Uterus (tissue), 4 donors: ENCODE measurements at places on chromosomes 12 and 14. TPM values are rescaled to one million over a fixed set of nuclear protein-coding genes. Genes with fewer than 3 reads are reported as not detected.
A peak's percentile ranks its signal among the peaks of the same experiment; 100 is the strongest.

Gene OTOGL
- 0.26 TPM for total RNA-seq

- H3K36me3 ChIP-seq, result no peaks in the 10 kb centered on the region
- H3K4me3 ChIP-seq, result no peak overlapping the region
- no peaks in the 10 kb centered on the region for H3K4me1 ChIP-seq
- DNase-seq, result no peak
Observed at GRCh38 chr12:106436164-106436563, 78.6 kb downstream of the POLR3B start.

DNA sequence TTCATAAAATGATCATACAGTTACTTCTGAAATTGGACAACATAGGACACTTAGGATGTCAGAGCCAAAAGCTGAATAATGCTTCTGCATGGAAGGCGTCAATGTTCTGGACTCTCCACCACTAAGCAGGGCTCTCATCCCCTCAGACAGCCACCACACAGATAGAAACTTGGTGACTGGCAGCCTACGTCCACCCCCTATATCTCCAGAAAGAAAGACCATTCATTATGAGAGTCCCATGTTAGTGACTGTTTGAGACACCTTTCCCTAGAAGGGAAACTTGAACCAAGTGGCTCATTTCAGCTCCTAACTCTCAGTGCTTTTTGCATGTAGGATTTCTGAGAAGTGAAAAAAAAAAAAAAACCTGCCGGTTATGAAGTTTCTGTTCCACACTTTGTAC is 251.0 kb upstream of the FKBP4 start:
- no peak for DNase-seq
- H3K36me3 ChIP-seq, result no peaks in the 10 kb centered on the region
- no peak overlapping the region for H3K4me3 ChIP-seq
- H3K27me3 ChIP-seq, result no peaks in the 10 kb centered on the region
- H3K27ac ChIP-seq, result no peak overlapping the region
- H3K4me1 ChIP-seq, result no peaks in the 10 kb centered on the region

DNA sequence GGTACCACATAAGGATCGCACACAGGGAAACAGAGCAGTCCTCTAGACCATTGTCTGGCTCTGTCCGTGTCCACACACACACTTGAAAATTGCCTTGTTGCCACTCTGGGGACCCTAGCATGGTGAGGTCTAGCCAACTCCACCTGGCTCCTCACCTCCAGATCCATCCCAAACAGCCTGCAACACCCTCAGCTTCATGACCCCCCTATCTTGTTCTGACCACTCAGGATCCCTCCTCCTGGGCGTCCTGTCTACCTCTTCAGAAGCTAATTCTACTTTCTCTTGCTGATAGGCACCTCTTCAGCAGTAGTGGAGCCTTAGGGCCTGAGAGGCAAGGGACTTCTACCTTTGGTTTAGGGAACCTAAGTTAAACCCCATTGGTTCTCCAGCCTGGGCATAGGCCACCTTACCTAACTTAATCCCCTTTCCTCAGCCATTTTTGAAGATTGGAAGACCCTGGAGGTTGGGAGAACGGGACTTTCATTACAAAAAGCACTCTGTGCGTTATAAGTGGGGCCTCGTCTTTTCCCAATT is 697 bp upstream of the HOXC5 start:
- no peak overlapping the region for H3K4me3 ChIP-seq
- no peak overlapping the region for H3K27ac ChIP-seq
- H3K4me1 ChIP-seq, result no peaks in the 10 kb centered on the region
- DNase-seq, result no peak
- H3K27me3 ChIP-seq, result peaks cover 8% of the 10 kb centered on the region
- H3K36me3 ChIP-seq, result no peaks in the 10 kb centered on the region

DNA sequence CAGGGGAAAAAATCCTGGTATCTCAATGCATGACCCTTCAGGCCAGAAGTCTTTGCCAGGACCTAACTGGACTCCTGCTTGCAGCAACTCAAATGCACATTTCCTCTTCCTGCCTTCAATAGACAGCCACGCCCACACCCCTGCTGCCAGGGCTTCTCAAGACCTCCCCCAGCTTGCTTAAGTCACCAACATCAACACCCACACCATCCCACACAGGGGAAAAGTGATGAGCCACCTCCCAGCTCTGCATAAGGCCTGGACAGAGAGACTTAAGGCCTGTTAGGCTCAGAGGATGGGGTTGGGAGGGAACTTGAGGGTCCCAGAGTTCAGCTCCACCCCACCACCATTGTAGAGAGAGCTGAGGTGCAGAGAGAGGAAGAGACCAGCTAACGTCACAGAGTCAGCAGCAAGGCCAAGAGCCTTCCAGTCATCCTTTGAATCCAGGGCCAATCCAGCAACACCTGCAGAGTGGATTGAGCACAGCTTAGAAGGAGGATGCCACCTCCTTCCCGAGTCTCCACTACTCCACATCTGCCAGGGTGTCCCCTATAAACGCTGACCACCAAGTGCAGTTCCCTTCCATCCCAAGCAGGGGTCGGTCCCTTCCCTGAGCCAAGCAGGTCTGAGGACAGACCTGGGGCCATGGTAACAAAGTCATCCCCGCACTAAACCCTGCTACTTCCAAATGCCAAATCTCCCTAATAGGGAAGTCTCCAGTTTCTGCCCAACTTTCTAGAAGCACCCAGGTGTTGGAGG is 50.0 kb downstream of the KDM2B start:
- no peak overlapping the region for H3K4me3 ChIP-seq
- no peaks in the 10 kb centered on the region for H3K27me3 ChIP-seq
- H3K36me3 ChIP-seq, result no peaks in the 10 kb centered on the region
- DNase-seq, result peak; percentile 73
- peaks cover 3% of the 10 kb centered on the region for H3K4me1 ChIP-seq
- peak overlapping the region; percentile 59 for H3K27ac ChIP-seq

DNA sequence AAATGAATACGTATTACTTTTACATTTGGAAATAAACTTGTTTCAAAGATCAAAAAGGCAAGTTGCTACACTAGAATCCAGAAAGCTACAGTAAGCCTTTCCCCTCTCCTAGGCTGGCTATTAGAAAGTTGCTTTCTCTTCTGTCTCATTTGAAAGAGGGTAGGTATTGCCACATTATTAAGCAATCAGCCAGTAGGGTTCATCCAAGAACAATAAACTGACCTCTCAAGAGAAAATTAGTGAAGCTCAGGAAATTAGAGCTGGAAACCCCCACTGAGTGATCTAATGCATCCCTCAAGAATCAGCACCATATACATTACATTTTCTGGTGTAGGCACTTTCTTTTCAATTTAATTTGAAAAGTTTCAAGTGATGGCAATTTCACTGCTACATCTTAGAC is 4.5 kb upstream of the TMEM233 start:
- no peaks in the 10 kb centered on the region for H3K27me3 ChIP-seq
- H3K36me3 ChIP-seq, result no peaks in the 10 kb centered on the region
- no peak for DNase-seq
- no peaks in the 10 kb centered on the region for H3K4me1 ChIP-seq
- H3K27ac ChIP-seq, result no peak overlapping the region
- H3K4me3 ChIP-seq, result no peak overlapping the region

- DNase-seq, result peak; percentile 94
- no peaks in the 10 kb centered on the region for H3K27me3 ChIP-seq
- peak overlapping the region; percentile 96 for H3K27ac ChIP-seq
- no peaks in the 10 kb centered on the region for H3K36me3 ChIP-seq
Observed at GRCh38 chr14:55107766-55108554, 21.1 kb upstream of the LGALS3 start.

- no peaks in the 10 kb centered on the region for H3K27me3 ChIP-seq
- DNase-seq, result no peak
- H3K36me3 ChIP-seq, result no peaks in the 10 kb centered on the region
Observed at GRCh38 chr14:68666899-68667298, 126.0 kb downstream of the ZFP36L1 start.

DNA sequence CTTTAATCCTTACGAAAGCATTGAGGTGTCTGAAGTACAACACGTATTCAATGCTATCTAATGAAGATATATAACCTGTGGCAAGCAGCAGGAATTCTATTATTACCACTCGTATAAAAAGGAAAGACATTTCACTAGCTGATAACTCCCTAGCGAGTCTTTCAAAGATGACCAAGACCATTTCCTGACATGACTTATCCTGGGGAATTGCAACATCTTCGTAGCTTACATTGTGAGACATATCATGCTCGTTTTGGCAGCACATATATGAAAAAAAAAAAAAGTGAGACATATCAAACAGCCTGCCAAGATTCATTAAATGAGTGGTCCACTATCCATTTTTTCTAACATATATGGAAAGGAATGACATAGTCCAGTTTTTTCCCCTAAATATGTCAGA is 337.0 kb downstream of the FSCB start:
- no peak overlapping the region for H3K27ac ChIP-seq
- no peak overlapping the region for H3K4me3 ChIP-seq
- no peak for DNase-seq
- H3K36me3 ChIP-seq, result no peaks in the 10 kb centered on the region

DNA sequence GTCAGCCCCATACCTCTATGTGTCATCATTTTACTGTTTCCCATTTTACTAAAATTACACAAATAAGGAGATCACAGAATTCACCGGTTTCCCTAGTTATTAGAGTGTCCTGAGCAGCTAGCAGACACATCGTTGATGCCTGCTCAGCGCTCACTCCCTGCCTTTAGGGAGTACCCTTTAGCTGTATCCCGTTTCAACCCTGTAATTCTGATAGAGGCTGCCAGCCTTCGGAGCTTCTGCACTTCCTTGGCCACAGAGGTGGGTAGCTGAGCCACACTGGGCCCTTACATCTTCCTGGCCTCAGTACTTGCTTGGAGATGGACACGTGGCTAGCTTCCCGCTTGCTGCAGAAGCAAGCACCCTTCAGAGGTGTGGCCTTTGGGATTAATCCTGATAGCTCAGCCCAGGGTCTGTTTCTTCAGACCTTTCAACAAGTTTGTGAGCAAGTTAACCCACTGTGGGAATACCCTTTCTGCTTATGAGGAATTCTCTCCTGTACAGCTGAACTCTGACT is 14.3 kb upstream of the FBXW8 start:
- H3K36me3 ChIP-seq, result no peaks in the 10 kb centered on the region
- no peaks in the 10 kb centered on the region for H3K4me1 ChIP-seq
- no peak overlapping the region for H3K4me3 ChIP-seq
- no peak for DNase-seq
- no peaks in the 10 kb centered on the region for H3K27me3 ChIP-seq

Gene SLCO1C1
- not detected for total RNA-seq

- H3K4me1 ChIP-seq, result no peaks in the 10 kb centered on the region
- no peaks in the 10 kb centered on the region for H3K27me3 ChIP-seq
- DNase-seq, result no peak
Observed at GRCh38 chr14:97432586-97432985, 635.4 kb downstream of the VRK1 start.

DNA sequence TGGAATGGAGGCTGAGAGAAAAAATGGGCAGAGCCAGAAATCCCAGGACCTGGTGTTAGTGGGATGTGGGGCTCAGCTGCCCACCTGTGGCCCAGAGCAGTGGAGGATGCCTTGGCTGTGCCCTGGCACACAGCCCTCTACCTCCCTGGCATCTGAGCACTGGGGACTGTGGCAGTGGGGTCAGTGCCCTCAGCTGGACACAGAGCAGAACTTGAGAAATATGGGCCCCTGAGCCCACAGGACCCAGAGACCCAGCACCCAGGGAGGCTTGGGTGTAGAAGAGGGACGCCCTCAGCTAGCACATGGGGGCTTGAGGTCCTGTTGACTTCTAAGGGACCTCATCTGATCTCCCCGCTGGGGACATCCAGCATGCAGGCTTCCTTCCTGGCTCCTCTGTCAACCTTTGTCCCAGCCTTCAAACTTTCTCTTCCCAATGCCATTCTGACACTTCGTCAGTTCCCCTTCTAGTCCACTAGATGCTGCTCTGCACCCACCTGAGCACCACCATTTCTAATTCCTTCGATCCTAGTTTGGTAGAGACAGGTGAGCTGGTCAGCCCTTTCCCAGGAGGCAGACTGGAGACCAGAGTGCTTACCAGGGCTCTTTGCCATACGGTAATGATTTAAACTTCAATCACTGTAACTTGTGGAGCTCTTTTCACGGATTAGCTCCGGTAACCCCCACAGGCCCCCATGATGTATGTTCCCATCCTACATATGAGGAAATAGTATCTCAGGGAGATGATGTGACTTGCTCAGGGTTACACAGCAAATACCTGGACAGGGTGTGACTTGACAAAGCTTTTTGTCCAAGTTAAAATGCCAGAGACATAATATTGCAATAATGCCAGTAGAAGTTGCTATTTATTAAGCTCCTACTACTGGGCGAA is 143.7 kb downstream of the ASCL4 start:
- no peak overlapping the region for H3K4me3 ChIP-seq
- no peak overlapping the region for H3K27ac ChIP-seq
- no peaks in the 10 kb centered on the region for H3K4me1 ChIP-seq
- H3K36me3 ChIP-seq, result no peaks in the 10 kb centered on the region
